ENCODE measurements at places on chromosomes 4 and X.

DNA sequence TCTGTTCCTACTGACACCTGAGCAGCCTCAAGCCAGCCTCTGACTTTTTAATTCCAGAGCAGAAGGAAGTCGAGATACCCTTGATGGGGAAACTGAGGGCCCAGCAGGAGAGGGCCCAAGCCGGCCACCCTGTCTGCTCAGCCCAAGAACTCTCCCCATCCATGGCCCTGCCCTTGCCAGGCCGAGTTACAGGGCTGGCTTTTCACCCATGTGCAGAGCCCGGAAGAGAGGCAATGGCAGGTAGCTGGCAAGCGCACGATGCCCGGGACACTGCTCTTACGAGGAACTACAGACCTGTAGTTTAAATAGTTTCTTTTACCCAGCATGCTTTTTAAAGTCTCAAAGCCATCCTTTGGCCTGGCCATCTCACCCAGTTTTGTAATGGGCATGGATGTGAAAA, 79.9 kb downstream of the MTMR1 start:
- DNase-seq = no peak

DNA sequence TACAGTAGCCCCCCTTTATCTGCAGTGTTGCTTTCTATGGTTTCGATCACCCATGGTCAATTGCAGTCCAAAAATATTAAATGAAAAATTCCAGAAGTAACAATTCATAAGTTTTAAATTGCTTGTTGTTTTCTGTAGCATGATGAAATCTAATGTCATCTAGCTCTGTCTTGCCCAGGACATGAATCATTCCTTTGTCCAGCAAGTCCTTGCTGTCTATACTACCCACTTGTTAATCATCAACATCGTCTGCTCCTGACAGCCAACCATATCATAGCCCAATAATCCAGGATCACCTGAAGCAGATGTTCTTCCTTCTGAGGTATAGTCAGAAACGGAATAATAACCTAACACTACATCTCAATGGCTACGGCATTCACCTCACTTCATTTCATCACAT, 79.8 kb downstream of the ADAMTS3 start:
- no peak for DNase-seq

GRCh38 chr4:27009539-27009938, 148.9 kb downstream of the STIM2 start:
- DNase-seq = no peak

GRCh38 chrX:41542536-41542935, 95.4 kb downstream of the NYX start:
- DNase-seq = no peak

GRCh38 chr4:8372506-8372905, 68.0 kb downstream of the ACOX3 start:
- no peak for DNase-seq

- no peak for DNase-seq
Measured at GRCh38 chr4:19823781-19824180, 427.9 kb upstream of the SLIT2 start.

GRCh38 chr4:127486248-127486647, 146.5 kb upstream of the INTU start:
- DNase-seq = no peak

Data from stimulated activated CD8-positive, alpha-beta memory T cell treated with anti-CD3 and anti-CD28 coated beads, Interleukin-2, amount 100 ng/mL, for 1 hour (primary cell).